ENCODE measurements at places on chromosomes 3 and 15. TPM values are rescaled to one million over a fixed set of nuclear protein-coding genes. Genes with fewer than 3 reads are reported as not detected.

The SAMD7 gene
- not detected for total RNA-seq

- no peak for DNase-seq
These were observed 213.8 kb downstream of the LRTM1 start for GRCh38 chr3:54714035-54714434.

GRCh38 chr15:101255051-101255395 lies 3.2 kb upstream of the CHSY1 start:
- DNase-seq, result no peak

The EAF2 gene
- 5.3 TPM for total RNA-seq

GRCh38 chr3:105860641-105861040 lies 8.2 kb downstream of the CBLB start:
- no peak for DNase-seq

The WDR93 gene
- total RNA-seq, result 0.41 TPM

- DNase-seq, result no peak
These were observed 8.1 kb upstream of the GATM start for GRCh38 chr15:45386420-45386819.

DNA sequence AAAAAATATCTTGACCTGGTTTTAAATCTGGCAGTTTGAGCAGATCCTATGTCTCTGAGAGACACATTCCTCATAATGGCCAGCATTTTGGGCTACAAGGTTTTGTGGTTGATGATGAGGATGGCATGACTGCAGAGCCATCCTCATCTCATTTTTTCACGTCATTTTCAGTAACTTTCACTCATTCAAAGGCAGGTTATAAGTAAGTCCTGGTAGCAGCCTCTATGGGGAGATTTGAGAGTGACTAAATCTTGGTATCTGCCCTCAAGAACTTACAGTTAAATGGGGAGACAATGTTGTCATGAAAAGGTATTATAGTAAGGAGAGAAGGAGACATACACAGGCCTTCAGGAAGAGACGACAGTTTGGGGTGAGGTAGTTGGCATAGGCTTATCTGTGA lies 14.5 kb downstream of the TIGIT start:
- DNase-seq, result no peak

The EBLN2 gene
- 3.7 TPM for total RNA-seq

DNA sequence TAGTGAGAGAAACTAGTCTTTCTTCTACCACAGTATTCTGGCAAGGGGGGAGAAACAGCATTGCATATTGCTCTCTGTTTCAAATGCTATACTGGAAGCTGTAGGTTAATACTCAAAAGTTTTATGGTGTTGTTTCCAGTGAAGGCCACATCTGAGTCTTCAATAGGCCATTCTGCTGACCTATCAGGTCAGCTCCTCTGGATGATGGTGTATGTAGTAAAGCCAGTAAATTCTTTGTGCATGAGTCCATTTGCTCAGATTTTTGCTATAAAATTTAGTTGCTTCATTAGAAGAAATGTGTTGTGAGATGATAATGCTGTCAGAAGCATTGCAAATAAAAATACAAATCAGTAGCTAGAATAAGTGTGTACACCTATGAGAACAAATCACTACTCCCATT lies 64.9 kb upstream of the RBMS3 start:
- no peak for DNase-seq

The SLC28A1 gene
- not detected for total RNA-seq

DNA sequence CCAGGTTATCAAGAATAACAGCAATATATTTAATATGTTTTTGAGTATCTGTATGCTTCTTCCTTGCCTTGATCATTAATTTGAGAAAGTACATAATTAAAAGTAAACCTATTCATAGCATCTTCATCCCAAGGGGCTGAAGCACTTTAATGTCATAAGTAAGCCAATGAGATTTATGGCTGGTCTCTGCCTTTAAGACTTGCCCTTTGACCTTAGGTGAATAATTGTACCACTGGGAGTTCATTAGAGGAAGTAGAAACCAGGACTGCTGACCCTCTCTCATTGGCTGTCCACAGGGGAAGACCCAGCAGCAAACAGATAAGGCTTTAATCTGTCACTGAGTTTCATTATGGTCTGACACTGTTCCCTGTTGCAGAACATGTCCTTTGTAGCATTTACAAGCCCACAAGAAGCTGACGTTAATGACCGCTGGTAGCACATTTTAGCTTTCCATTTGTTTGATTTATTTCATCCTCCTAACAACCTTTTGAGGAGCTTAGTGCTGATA lies 16.3 kb upstream of the ERC2 start:
- no peak for DNase-seq

- no peak for DNase-seq
These were observed 217.9 kb upstream of the MME start for GRCh38 chr3:154862265-154862664.

- DNase-seq, result no peak
These were observed 29.0 kb downstream of the ACSBG1 start for GRCh38 chr15:78205337-78205736.

GRCh38 chr3:27353221-27353620 lies 16.0 kb downstream of the NEK10 start:
- DNase-seq, result no peak

DNA sequence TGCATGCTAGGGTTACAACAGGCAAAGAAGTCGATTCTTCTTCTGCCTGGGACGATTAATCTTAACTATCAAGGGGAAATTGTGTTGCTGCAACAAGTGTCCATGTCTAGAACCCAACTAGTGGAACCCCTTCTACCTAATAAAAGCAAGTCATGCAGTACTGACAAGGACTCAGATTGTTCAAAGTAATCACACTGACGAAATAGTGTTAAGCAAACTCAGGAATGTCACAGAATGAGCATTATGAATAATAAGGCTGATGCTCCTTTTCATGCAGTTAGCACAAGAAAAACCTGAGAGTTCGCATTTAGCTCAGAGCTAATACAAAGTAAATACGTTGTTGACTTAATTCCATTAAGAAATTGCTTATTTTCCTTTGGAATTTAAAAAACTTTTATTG lies 47.5 kb upstream of the TRIM42 start:
- no peak for DNase-seq

- DNase-seq, result no peak
These were observed 12.0 kb upstream of the SEMA4B start for GRCh38 chr15:90188914-90189748.

DNA sequence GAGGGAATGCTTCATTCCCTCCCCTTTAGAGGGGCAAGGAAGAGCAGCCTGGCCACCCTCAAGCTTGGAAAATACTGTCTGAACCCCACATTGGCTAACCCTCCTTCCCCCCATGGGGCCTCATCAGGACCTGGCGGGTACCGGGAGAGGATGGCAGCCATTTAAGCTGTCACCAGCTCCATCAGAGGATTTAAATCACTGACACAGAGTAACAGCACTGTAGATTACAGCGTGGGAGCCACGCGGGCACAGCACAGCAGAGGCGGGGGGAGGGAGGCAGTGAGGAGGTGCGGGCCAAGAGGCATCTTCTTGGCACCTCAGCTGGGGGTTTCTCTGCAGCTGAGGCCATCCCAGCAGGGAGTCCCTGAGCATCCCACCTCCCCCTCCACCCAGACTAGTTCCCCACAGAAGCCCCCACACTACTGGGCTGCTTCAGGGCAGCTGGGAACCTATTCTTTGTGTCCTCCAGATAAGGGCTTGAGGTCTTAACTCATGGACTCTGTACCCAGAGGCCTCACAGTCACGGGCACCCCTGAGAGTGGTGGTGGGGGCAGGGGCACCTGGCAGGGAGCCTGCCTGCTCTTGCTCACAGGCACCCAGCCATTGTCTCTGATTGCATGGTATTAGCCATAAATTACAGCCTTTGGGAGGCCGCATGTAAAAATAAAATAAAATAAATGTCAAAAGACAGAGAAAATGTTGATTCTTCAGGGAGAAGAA lies 21.9 kb upstream of the CACNA2D2 start:
- DNase-seq, result no peak

DNA sequence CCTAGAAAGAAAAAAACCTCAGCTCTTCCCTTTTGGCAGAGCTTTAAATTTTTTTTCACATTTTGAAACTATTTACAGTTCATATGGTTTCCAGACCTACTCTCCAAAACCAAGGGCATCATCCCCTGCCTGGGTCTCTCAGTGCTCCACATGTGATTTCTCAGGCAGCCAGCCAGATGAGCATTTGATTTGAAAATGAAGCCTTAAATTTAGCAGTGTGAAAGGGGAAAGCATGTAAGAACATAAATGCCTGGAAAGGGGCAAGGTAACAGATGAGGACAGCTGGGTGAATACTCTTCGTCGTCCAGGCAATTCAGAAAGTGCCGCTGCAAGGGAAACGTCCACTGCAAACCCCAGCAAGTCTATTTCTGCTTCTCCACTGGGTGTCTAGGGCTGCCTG lies 94.8 kb downstream of the ATP8B4 start:
- no peak for DNase-seq

The MAGEL2 gene
- total RNA-seq, result 2.4 TPM

- no peak for DNase-seq
These were observed 94.9 kb downstream of the PCSK6 start for GRCh38 chr15:101394654-101395053.

DNA sequence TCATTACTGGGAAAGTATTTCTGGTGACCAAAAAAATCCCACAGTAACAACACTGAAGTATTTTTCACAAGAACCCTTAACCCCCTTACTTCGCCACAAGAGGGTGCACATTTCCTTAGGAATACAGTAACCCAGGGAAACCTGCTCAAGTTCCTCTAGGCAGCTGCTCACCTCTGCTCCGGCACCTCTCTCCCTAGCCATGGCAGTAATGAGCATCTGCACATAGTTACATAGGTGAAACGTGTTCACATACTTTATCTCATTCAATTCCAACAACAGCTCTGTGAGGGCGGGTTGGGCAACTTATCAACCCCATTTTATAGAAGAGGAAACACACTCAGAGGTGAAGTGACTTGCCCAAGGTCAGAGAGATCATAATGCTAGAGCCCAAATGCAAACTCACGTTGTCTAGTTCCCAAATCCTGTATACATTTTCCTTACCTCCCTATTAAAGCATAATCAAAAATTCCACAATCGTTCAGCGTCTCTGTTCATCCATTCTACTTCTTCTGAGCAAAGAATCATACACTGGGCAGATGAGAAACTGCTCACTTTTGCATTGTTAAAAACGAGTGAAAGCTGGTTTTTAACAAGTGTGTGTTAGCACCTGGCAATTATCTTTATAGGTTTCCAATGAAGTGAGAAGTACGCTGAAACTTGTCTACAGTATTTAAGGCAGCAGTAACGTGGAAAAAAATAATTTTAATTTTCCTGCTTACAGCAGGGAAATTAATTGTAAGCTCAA lies 90.7 kb downstream of the IGF2BP2 start:
- peak; percentile 39 for DNase-seq

DNA sequence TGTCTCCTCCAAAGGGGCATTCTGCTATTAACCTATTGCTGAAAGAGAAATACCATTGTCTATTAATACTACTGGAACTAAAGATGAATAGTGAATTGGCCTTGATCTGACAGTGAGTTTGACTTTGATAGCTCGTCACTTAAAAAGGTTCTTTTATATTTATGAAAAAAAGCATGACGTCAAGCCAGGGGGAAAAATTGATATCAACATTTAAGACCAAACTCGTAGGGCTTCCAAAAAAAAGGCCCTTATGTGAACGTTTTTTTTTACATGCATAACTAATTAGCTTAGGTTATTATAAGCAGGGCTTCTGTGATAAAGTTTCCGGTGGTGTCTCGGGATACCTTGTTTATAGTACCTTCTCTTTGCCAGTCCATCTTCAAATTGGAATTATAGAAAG lies 63.3 kb upstream of the SAMMSON start:
- DNase-seq, result no peak

DNA sequence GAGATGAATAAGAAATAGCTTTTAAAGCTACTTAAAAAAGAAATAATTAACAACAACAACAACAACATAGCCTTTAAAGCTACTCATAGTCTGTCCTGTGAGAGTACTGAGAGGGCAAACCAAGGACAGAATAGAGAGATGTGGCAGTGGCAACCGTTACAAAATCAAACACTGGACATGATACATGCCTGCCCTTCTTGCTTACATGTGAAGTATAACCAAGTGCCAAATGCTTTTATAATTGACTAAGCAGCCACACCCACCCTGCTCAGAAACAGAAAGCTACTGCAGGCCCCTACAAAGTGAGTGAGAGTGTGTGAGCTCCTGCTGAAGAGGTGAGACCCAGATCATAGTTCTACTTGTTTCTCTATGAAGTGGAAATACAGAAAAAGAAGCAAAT lies 38.4 kb downstream of the NDUFB4 start:
- no peak for DNase-seq

- no peak for DNase-seq
These were observed 49.5 kb upstream of the SLC9A9 start for GRCh38 chr3:143897576-143898295.

The SYNPR gene
- 119 TPM for total RNA-seq

DNA sequence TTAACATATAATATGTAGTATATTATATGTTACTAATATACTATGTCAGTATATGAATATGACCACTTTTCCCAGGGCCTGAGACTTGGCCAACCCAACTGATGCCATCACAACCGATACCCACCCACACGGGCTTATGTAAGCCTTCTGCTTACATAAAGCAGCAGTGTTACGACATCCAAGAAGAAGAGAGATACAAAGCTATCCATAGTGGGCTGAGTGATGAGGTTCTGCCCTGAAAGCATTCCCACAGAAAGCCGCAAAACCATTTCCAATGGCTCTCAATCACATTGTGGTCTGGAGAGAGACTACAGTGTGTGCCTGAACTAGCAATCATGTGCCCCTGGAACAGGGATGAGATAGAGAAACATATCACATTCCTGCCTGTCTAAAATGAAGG lies 177.9 kb downstream of the PLOD2 start:
- DNase-seq, result no peak

GRCh38 chr3:9715764-9716437 lies 12.3 kb downstream of the CPNE9 start:
- DNase-seq, result no peak
